GM13976 (cell line): ENCODE measurements at places on chromosomes 16 and 17.

DNA sequence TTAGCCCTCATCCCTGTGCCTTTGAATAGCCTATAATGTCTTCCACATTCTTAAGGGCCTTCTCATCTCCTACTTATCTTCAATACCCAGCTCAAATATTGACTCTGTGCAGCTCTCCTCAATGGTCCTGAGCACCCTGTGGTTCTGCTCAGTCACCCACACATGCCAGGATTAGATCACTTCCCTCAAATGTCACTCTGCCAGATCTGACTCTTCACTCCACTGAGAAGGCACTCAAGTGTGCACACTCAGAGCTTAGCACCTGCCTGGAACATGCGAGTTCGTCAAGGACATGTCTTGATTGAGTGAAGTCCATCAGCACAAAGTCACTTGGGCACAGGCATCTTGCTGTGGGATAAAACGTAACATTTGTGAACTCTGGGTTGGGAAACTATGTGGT lies 404.8 kb downstream of the CDH13 start:
- no peak for DNase-seq

DNA sequence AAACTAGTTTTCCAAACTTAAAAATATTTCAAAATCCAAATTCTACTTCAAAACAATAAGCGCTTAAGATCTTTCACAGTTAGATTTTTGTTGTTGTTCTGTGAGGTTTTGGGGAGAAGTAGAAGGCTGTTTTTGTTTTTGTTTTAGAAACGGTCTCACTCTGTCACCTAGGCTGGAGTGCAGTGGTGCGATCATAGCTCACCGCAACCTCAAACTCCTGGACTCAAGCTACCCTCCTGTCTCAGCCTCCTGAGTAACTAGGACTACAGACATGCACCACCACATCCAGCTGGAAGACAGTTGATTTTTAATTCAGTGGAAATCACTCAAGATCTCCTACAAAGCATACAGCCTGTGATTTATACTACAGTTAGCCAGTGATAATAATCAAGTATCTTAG lies 2.7 kb downstream of the SHCBP1 start:
- DNase-seq, result no peak

DNA sequence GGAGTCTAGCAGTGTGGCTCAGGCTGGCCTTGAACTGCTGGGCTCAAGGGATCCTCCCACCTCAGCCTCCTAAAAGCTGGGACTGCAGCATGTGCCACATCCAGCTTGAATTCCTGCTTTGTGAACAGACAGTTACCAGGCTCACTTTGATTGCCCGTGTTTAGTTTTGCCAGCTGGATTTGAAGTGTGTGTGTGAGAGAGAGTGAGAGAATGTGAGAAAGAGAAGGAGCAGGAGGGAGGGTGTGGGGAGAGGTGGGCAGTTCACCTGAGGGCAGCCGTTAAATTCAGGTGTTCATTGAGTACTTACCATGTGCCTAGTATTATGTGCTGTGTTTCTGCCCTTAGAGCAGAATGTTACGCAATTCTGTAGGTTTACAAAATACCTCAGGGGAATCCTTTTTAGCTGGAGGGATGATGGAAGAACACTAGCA lies 4.7 kb downstream of the DUSP14 start:
- no peak for DNase-seq

GRCh38 chr17:77724876-77725615 lies 233.5 kb upstream of the TNRC6C start:
- no peak for DNase-seq

- DNase-seq, result peak; percentile 10
Measured at GRCh38 chr17:71922439-71922838, 198.4 kb upstream of the SOX9 start.

- no peak for DNase-seq
Measured at GRCh38 chr17:40443988-40444899, 994 bp downstream of the IGFBP4 start.

GRCh38 chr16:4070936-4071335 lies 45.3 kb downstream of the ADCY9 start:
- DNase-seq, result no peak

GRCh38 chr17:55296699-55297098 lies 31.9 kb downstream of the HLF start:
- no peak for DNase-seq

DNA sequence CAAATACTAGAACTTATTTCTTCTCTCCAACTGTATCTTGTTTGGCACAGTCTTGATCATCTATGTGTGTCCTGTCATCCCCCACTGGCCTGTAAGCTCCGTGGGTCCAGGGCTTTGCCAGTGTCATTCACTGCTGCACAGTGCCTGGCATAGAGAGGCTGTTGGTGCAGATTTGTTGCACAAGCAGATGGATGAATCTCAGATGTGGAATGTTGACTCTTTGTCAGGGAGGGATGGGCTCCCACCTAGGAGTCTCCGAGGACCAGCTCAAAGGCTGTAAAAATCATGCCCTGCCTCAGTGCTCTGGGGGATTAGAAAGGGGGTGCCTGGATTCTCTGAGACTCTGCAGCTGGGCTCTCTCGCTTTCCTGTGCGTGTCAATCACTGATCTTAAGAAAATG lies 60.6 kb downstream of the RAB11FIP4 start:
- no peak for DNase-seq

GRCh38 chr16:49089533-49089932 lies 192.1 kb downstream of the CBLN1 start:
- no peak for DNase-seq

GRCh38 chr17:76442341-76443338 lies 10.3 kb downstream of the UBE2O start:
- DNase-seq, result no peak

- no peak for DNase-seq
Measured at GRCh38 chr17:17060930-17061329, 18.7 kb downstream of the MPRIP start.

DNA sequence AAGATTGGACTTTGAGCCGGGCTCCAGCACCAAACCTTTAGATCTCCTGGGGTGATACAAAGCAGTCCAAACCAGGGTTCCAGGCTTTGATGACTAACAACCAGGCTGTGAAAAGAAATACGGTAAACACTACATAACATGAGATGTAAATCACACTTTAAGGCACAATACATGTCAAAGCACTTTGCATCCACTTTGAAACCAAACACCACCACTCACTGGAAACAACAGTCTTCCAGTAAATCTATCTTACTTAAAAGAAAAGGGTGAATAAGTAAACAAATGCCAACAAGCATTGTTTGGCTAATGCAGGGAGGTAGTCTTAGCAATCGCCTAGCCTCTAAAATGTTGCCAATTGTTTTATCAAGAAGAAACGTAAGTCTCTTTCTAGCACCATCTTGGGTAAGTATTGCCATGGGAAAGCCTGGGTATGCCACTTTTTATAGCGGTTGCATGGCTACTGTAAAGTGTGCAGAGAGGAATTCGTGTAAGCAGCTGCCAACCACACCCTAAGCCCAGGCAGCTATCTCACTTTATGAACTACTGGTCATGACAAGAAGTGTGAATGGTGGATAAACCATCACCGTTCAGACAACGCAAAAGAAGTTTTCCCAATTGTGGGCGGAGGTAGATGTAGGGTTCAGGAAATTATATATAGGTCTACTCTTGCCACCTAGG lies 267.4 kb upstream of the PSMD7 start:
- DNase-seq, result no peak

DNA sequence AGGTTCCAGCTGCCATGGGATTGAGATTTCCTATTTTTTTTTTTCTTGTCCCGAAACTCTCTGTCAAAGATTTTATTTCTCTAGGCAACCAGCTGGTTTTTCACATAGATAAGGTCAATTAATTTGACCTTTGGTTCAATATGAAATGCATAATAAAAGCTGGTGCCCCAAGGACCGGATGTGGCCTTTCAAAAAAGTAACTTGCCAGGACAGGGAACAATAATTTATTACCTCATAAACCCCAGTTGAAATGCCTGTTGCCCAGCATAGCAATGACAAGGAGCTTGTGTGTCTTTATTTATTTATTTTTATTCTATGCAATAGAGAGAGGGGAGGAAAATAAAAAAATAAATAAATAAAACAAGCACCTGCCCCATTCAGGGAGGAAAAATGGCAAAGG lies 472.7 kb downstream of the KCNJ2 start:
- no peak for DNase-seq

DNA sequence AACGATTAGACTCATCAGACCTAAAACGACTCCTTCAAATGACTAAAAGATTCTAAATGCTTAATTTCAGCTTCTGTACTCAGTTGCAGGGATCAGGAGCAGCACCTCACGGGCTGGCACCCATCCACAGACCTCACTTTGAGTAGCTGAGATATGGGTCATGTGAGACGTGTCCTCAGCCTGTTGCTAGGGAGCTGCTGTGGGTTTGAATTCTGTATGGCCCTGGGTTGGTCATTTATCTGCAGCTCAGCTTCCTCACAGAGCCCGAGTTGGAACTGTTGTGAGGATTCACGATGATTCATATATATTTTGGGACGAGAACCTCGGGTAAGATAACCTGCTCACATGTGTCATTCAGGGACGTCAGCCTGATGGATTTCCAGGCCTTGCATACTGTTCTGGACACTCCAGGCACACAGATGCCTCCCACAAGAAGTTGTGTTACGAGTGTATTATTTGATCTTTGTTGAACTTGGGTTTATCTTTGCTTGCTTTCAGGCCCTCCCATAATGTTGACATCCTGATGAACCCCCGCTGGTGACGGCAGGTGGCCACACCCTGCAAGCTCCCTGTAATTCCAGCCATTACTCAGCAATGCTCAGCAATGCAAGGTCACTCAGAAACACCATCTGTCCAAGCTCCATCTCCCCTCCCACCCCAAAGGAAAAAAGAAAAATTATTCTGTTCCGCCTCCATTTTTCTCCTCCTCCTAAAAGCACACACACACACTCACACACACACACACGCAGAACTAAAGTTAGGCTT lies 137.6 kb downstream of the RBFOX3 start:
- no peak for DNase-seq

GRCh38 chr17:69608808-69609472 lies 194.4 kb downstream of the MAP2K6 start:
- no peak for DNase-seq
